ENCODE measurements at places on chromosomes 5 and 9.

GRCh38 chr5:149162401-149163084, 21.2 kb downstream of the ABLIM3 start:
- no peak for DNase-seq

- DNase-seq, result peak; percentile 66
These were observed 116.8 kb upstream of the SPRY4 start for GRCh38 chr5:142441616-142442015.

DNA sequence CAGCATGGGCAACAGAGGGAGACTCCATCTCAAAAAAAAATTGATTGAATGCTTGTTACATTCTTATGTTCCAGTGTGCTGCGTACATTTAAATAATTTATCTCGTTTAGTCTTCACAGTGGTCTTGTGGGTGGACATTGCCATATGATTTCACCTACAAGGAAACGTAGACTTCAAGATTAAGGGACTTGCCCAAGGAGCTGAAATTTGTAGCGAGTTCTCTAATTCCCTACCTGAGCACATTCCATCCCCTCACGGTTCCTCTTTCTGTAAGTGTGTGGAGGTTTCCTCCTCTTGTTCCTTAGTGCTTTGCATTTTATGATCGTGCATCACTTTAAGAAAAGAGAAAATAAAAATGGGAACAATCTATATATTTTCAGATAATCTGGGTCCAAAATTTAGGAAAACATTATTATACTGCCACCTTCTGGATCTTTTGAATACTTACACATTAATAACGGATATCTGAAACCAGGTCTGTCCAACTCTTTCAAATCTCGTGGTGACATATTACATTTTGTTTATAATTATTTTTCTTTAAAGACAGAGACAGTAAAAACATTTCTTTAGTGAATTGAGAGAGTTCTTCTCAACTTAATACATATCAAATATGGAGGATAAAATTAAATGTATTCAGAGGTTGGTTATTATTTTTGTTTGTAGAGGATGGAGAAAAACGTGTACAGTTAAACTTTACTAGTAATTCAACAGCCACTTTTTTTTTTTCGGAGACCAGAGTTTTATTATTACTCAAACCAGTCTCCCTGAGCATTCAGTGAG, 29.9 kb upstream of the C7 start:
- no peak for DNase-seq

- peak; percentile 46 for DNase-seq
These were observed 10.1 kb downstream of the LHFPL2 start for GRCh38 chr5:78638423-78638822.

GRCh38 chr5:164518741-164519080, 1013.3 kb downstream of the MAT2B start:
- DNase-seq, result no peak

DNA sequence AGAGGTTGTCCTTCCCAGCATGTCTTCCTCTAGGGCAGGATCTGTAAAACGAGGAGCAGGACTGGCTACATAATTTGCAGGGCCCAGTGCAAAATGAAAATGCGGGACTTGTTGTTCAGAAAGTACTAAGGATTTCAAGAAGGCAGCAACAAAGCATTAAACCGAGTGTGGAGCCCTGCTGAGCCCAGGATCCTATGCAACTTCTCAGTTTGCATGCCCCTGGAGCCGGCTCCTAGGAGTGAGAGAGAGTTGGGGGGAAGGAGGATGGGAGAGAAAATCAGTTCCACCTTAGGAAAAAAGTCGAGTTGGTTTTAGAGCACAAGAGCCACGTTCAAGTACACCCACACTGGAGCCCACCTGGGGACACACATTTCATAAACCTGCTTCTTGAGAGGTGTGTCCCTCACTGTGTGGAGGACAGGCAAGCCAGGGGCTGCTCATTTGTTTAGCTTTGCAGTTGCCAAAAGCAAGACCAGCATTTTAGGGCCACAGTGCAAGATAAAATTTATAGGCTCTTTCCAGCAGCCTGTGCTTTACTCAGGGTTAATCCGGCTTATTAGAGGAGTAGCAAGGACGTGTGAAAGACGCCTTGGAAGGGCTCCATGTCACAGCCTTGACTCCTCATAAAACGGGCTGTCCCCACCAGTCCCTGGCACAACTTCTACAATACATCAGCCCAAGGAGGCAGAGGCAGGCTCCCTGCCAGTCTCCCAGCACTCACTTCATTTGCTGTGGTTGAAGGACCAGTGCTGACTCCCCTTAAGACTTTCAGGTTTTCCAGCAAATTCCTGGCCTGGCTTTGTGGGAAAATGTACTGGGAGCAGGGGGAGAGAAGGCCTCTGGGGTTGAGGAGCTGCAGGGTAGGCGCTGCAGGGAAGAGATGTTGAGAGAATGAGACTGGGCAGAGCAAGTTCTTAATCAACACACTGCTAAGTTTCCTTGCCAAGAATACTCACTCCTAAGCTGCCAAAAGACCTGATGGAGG, 159.7 kb upstream of the SEMA6A start:
- peak; percentile 86 for DNase-seq
